Activated naive CD8-positive, alpha-beta T cell treated with anti-CD3 and anti-CD28 coated beads, Interleukin-2, amount 50 U/mL, for 24 hours (primary cell): ENCODE measurements at places on chromosomes 1 and 21.

GRCh38 chr1:151961833-151962232 lies 31.8 kb downstream of the S100A10 start:
- H3K36me3 ChIP-seq = no peaks in the 10 kb centered on the region
- H3K27me3 ChIP-seq = peaks cover 7% of the 10 kb centered on the region

DNA sequence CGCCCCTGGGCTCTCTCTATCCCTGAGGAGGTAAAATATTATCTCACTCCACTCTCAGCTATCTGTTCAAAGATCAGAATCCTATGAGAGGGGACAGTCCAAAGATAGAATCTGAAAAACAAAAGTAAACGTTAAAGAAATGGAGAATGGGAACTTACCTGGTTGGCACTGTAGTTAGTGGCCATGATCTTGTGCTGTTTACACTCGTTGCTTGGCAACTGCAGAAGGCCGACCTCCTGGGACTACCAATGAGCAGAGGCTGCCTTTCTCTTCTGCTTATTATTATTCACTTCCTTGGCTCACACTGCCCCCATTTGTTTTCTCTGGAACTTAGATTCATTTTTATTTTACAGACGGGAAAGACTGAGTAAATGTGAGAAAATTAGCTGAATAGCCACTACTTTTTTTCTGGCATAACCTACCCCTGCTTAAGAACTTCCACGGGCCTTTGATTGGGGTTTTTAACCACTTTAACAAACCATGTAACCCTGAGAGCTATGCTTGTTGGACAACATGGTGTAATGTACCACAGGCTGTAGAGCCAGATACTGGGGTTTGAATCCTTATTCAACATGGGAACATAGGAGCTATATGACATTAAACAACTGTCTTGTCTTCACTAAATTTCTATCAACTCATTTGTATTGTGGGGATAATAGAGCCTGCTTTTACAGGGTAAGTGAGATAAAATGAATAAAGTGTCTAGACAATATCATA lies at the start of gene CFAP126:
CFAP126 (minus strand) TSS at position 193 of the 717 bp plus-strand sequence; CDS start at position 185, 8 bp downstream.
- H3K27me3 ChIP-seq = no peaks in the 10 kb centered on the region
- no peak within 1 kb of the TSS for H3K4me3 ChIP-seq
- H3K36me3 ChIP-seq = peaks cover 23% of the 10 kb centered on the region
- H3K27ac ChIP-seq = peak within 1 kb of the TSS; percentile 52
- peaks cover 26% of the 10 kb centered on the region for H3K4me1 ChIP-seq

DNA sequence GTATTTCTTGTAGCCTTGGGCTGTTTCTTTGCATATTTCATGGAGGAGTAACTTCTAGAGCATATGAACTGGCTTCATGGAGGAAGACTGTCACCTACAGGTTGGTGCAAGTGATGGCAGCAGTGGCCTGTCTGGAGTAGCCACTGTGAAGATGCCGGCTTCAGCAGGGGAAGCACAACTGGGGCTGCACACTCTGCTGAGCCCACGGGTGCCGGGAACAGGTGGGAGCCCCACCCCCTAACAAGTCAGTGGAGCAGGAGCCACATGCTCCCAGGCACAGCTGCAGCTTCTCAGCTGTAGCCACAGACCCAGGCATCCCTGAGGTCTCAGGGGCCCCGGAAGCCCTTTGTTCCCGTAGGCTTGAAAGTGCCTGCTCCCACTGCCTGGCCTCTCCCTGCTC lies 43.2 kb upstream of the C1orf185 start:
- H3K36me3 ChIP-seq = no peaks in the 10 kb centered on the region
- DNase-seq = no peak
- H3K27ac ChIP-seq = no peak overlapping the region
- H3K27me3 ChIP-seq = peaks cover 16% of the 10 kb centered on the region
- no peak overlapping the region for H3K4me3 ChIP-seq
- no peaks in the 10 kb centered on the region for H3K4me1 ChIP-seq

DNA sequence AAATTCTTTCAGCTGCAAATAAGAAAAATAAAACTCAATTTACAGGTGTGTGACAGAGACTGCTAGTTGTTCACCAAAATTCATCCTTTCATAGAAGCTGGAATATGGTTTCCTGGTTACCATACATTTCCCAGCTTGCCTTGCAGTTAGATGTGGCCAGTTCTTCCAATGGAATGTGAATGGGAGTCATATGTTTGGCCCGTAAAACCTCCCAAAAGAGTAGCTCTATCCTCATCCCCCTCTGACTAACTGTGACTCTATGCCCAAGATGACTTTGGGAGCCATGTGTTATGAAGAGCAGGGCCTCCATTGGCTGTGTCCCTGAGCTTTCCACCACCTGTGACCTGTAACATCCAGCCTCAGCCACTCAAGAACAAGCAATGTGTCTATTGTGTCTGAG lies 90.6 kb upstream of the NGF start:
- peaks cover 1% of the 10 kb centered on the region for H3K4me1 ChIP-seq
- H3K4me3 ChIP-seq = no peak overlapping the region
- no peak for DNase-seq

GRCh38 chr1:183313063-183313462 lies 105.1 kb downstream of the NMNAT2 start:
- H3K27me3 ChIP-seq = peaks cover 12% of the 10 kb centered on the region
- H3K4me1 ChIP-seq = peaks cover 23% of the 10 kb centered on the region
- no peak overlapping the region for H3K27ac ChIP-seq
- DNase-seq = no peak
- no peak overlapping the region for H3K4me3 ChIP-seq
- H3K36me3 ChIP-seq = no peaks in the 10 kb centered on the region

DNA sequence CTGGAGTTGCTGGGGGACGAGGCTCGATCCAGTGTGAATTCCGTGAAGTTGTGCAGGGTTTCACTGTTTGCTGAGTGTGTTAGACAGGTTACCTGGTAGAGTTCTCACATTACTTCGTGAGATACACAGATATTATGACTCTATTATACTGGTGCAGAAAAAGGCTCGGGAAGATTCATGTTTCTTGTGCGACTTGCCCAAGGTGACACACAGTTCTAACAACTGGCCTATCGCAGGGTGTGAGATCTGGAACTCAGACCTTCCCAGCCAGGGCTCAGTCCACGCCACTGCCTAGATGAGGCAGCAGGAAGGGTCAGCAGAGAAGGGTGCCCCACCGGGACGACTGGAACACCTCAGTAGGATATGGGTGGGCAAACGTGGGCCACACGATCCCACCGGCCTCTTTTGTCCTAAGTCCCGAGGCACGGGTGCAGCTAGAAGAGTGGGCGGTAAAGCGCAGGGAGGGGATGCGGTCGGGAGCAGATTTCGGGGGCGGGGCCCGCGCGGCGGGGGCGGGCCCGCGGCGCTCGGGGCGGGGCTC lies 296 bp upstream of the RNPEP start:
- no peaks in the 10 kb centered on the region for H3K27me3 ChIP-seq
- DNase-seq = peak; percentile 81
- H3K27ac ChIP-seq = peak overlapping the region; percentile 76
- peaks cover 3% of the 10 kb centered on the region for H3K36me3 ChIP-seq
- peaks cover 18% of the 10 kb centered on the region for H3K4me1 ChIP-seq
- peak overlapping the region; percentile 89 for H3K4me3 ChIP-seq

DNA sequence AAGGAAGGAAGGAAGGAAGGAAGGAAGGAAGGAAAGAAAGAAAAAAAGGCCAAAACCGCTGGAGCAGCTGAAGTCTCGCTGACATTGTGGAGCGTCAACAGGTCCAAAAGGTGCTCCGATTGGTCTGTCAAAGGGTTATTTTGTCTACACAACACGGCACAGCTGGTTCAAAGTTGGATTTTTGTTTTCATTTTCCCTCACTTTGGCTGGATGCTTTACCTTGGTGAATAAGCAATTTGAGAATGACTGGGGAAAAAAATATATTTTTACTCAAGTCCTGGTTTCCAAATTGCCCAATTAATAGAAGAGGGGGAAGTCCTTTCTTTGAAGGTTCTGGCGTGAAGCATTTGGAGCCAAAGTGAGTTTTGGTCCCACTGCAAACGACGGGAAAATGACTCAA lies 19.3 kb upstream of the PAX7 start:
- H3K27ac ChIP-seq = no peak overlapping the region
- no peaks in the 10 kb centered on the region for H3K36me3 ChIP-seq
- no peak overlapping the region for H3K4me3 ChIP-seq
- no peaks in the 10 kb centered on the region for H3K4me1 ChIP-seq
- peaks cover 20% of the 10 kb centered on the region for H3K27me3 ChIP-seq
- DNase-seq = no peak

DNA sequence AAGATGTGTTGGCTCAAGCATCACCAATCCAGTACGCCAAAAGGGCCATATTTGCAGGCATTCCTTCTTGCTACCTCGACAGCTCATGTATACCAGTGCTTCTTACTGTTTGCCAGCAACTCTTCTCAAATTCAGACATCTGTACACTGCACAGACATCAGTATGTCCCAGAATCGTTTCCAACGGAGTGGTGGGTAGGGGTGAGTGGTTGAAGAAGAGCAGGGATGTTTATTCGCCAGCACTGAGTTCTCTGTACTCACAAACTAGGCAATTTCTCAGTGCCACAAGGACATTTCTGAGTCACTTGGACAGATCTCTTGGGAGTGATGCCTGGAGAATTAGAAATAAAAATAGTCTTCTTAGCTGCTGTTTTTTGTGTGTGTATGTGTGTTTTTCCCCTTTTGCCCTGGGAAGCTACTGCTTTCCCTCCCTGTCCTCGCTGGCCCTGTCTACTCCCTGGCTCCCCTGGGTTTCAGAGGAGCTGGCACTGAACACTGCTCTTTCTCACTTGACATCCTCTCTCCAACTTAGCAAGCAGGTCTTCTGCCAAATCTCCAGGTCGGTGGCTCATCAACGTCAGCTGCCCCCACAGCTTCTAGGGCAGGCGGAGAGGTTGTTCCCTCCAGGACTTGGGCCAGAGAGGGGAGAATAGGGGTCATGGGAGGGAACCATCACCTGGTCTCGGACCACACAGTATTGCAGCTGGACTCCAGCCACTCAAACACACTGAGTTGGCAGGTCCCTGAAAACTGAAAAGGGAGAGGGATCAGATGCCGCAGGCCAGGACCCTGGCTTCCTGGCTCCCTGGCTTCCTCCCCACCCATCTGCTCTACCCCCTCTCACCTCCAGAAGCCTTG lies 90.5 kb downstream of the NMNAT2 start:
- no peak for DNase-seq
- H3K36me3 ChIP-seq = no peaks in the 10 kb centered on the region
- no peaks in the 10 kb centered on the region for H3K4me1 ChIP-seq
- H3K27ac ChIP-seq = no peak overlapping the region
- peaks cover 33% of the 10 kb centered on the region for H3K27me3 ChIP-seq

DNA sequence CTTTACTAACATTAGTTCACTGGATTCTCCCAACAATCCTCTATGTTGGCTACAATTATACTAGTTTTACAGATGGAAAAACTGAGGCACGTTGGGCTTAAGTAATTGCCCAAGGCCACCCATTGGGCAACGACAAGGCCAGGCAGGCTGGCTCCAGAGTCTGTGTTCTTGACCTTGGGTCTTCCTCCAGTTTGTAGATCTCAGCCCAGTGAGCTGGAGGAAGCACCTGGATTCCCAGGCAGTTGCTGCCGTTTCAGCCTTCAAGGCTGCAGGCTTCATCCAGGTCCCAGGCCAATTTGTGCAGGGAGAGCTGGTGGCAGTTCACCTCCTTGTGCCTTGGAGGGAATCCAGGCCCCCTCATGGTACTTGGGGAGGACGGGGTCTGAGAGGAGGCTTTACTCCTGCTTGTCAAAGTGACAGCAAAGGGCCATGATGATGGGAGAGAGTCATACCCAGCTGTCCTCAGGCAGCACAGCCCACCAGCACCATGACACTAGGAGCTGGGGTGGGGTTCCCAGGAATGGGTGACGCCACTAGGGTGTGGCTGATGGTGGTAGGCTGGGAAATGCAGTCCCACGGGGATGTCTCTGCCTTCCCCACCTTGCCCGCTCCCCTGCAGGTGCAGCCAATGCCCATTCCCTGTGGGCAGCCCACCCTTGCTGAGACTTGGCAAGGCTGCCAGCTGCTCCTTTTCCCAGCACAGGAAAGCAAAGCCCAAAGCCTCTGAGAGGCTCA lies 27.1 kb downstream of the PKP1 start:
- peaks cover 4% of the 10 kb centered on the region for H3K4me1 ChIP-seq
- no peak overlapping the region for H3K4me3 ChIP-seq
- H3K27ac ChIP-seq = no peak overlapping the region
- DNase-seq = no peak
- peaks cover 17% of the 10 kb centered on the region for H3K27me3 ChIP-seq

DNA sequence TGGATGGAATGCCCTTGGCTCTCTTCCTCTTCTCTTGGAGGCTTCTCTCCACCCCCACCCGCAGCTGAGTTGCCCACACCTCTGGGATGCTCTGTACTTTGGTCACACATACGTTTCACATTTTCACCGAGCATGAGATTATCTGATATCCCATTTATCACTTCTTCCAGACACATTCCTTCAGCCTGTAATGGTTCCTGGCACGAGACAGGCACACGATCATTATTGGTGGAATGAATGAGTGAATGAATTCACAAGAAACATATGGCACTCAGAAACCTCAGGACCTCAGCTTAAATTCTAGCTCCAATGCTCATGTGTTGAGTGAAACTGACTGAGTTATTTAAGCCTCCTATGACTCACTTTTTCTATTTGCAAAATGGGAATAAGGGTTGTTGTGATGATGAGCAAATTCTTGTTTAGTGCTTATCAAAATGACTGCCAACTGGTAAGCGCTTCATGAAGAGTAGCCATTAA lies 242.7 kb upstream of the JUN start:
- peak overlapping the region; percentile 75 for H3K27ac ChIP-seq
- no peak for DNase-seq
- peaks cover 23% of the 10 kb centered on the region for H3K4me1 ChIP-seq
- no peaks in the 10 kb centered on the region for H3K27me3 ChIP-seq
- H3K4me3 ChIP-seq = no peak overlapping the region
- H3K36me3 ChIP-seq = no peaks in the 10 kb centered on the region

GRCh38 chr1:186768906-186769305 lies 59.8 kb upstream of the PLA2G4A start:
- no peaks in the 10 kb centered on the region for H3K4me1 ChIP-seq
- H3K27ac ChIP-seq = no peak overlapping the region
- H3K4me3 ChIP-seq = no peak overlapping the region
- no peaks in the 10 kb centered on the region for H3K27me3 ChIP-seq

DNA sequence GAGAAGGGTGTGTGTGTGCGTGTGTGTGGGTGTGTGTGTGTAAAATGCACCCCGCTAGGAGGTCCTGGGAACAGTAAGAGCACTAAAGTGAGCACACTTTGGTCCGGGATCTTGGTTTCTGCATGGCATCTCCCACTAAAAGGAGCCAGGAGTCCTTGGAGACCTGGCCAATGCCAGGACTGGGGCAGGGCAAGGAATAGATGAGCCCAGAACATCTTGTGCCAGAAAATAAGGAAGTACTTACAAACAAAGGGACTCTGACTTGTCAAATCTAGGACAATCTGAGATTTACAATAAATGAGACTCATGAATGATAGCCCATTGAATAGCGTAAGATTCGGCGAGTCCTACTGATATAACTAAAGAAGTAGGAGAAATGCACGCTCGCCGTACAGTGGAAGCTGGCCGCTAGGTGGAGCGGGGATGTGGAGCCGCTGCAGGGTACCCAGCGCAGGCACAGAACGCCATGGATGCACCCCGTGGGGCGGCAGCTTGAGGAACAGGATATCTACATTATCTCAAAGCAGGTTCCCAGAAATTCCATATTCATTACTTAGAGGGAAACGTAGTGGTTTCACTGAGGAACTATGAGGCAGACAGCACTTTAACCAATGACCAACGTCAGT lies 7.1 kb downstream of the SLC37A1 start:
- H3K4me1 ChIP-seq = peaks cover 35% of the 10 kb centered on the region
- H3K4me3 ChIP-seq = no peak overlapping the region
- H3K27ac ChIP-seq = no peak overlapping the region
- H3K36me3 ChIP-seq = peaks cover 35% of the 10 kb centered on the region
- no peaks in the 10 kb centered on the region for H3K27me3 ChIP-seq

- peaks cover 46% of the 10 kb centered on the region for H3K36me3 ChIP-seq
- peaks cover 2% of the 10 kb centered on the region for H3K27me3 ChIP-seq
- peak overlapping the region; percentile 99 for H3K27ac ChIP-seq
- peak overlapping the region; percentile 93 for H3K4me3 ChIP-seq
These were observed 2.2 kb downstream of the ZNF436 start for GRCh38 chr1:23367451-23367790.
